ENCODE measurements at places on chromosomes 16 and 17.

GRCh38 chr17:50953831-50954601 lies 87.9 kb upstream of the TOB1 start:
- DNase-seq: no peak

DNA sequence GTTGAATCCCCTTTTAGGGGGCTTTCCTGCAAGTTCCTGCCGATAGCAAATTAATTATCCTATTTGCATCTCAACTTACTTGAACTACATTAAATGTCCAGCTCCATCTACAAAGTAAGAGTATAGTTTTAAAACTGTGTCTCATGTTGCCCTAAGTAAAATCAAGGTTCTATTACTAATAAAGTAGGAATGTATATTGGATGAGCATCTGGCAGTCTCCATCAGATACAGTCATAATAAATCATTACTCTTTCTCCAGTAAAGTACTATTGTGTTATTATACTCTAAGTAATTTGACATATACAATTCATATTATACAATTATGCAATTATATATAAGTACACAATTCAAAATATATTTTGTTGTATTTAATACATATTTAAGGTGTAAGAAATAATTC lies 249.3 kb downstream of the CEP112 start:
- DNase-seq: no peak

DNA sequence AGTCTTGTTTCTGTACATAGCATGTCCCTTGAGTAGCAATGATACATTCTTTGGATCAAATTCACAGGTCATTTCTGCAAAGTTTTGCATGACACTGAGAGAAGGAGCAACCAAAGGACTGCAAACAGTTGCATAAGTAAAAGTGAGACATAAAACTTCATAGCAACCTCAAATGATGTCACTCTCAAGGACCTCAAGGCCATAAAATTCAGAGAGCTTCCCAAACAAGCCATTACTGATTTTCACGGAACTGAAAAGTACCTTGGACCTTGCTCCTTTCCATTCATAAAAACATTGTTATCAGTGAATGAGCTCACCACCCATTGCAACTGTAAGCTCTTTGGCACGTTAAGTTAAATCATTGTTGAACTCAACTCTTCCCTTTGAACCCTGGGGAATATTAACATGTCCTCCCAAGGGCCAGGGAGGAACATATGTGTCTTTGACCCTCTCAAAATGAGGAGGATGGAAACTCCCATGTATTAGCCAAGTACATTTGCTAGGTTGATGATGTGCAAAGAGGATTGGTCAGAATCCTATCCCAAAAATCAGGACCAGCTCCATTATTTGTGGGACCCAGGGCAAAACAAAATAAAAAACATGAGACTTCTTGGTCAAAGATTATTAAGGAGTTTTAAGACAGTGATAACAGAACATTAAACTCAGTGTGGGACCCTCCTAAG lies 275.0 kb upstream of the DYNLRB2 start:
- no peak for DNase-seq

- DNase-seq: peak; percentile 47
Measured at GRCh38 chr16:85422196-85422631, 190.9 kb upstream of the GSE1 start.

- DNase-seq: no peak
Measured at GRCh38 chr16:19898924-19899604, 14.4 kb upstream of the GPRC5B start.

GRCh38 chr16:87657621-87658192 lies 55.4 kb downstream of the JPH3 start:
- DNase-seq: no peak

DNA sequence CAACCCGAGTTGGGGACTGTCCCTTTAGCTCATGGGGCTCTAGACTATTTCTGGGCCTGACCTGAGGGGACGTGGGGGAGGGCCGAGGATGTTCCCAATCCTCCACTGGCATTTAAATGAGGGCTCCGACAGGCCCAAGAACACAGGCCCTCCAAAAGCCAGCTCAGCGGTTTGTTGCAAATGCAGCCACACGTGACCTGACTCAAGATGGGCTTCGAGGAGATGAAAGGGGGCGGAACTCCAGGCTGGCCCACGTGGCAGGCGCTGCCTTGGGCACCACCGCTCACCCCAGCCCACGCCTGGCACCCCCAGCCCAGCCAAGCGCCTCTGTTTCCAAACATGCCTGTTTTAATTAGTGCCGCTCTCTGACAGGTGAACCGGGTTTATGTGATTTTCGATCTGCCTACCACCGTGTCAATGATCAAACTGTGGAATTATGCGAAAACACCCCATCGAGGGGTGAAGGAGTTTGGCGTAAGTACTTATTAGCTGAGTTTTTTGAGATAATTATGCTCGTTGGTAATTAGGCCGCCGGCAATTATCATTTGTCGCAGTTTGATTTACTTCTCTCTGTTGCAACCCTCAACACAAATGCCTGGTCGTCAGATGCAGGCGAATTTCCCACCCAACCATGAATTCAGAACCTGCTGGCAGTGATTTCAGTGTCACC lies 226.7 kb downstream of the KATNIP start:
- DNase-seq: no peak

DNA sequence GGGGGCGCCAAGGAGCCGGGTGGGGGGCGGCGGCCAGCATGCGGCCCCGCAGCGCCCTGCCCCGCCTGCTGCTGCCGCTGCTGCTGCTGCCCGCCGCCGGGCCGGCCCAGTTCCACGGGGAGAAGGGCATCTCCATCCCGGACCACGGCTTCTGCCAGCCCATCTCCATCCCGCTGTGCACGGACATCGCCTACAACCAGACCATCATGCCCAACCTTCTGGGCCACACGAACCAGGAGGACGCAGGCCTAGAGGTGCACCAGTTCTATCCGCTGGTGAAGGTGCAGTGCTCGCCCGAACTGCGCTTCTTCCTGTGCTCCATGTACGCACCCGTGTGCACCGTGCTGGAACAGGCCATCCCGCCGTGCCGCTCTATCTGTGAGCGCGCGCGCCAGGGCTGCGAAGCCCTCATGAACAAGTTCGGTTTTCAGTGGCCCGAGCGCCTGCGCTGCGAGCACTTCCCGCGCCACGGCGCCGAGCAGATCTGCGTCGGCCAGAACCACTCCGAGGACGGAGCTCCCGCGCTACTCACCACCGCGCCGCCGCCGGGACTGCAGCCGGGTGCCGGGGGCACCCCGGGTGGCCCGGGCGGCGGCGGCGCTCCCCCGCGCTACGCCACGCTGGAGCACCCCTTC lies 484 bp downstream of the FZD2 start:
- no peak for DNase-seq
